ENCODE measurements at places on chromosomes 7 and 10.

GRCh38 chr7:125255810-125256209 is 326.2 kb upstream of the POT1 start:
- no peak for DNase-seq

GRCh38 chr10:73251683-73252444 is 580 bp downstream of the MRPS16 start:
- DNase-seq, result no peak

GRCh38 chr10:50417486-50417885 is 166.2 kb upstream of the ASAH2 start:
- DNase-seq, result no peak

DNA sequence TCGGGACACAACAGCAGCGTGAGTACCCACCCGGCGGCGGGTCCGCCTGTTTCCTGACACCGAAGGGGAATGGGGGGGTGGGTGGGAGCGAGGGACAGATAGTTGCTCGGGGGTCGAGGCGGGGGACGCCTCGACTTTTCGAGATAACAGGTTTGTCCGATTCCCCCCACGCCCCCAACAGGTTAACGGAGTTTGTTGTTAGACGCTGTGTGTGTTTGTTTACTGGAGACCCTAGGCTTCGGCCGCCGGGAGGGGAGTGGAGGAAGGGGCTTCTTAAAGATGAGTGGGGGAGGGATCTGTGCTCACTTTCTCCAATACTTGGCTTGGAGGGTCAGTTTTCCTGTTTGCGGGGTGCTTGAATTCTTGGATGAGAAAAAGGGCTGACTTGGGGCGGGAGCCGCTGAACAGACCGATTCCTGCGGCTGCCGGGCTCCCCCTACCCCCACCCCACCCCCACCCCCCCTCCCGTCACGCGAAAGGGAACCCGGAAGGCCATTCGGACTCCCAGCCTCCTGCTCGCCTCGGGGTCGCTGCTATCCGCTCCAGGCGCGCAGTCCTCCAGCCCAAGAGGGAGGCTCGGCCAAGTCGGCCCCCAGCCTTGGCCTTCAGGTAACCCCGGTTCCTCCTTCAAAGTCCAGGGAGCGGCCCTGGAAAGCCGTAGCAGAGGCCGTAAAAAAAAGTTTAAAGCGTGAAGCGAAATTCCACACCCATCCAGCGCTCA is 1.0 kb downstream of the SORCS3 start:
- no peak for DNase-seq

- no peak for DNase-seq
These were observed 47.3 kb upstream of the KLF14 start for GRCh38 chr7:130781346-130781745.

- DNase-seq, result no peak
These were observed 147.0 kb downstream of the EMX2 start for GRCh38 chr10:117689566-117689965.
